Stimulated activated CD8-positive, alpha-beta memory T cell treated with anti-CD3 and anti-CD28 coated beads, Interleukin-4, amount 100 ng/mL, for 24 hours (primary cell): ENCODE measurements at places on chromosomes 3 and 15.

GRCh38 chr3:139307072-139307491 is 36.7 kb upstream of the MRPS22 start:
- DNase-seq = no peak

GRCh38 chr3:123525433-123525832 is 59.4 kb downstream of the HACD2 start:
- DNase-seq = no peak

GRCh38 chr3:14451844-14452739 is 49.7 kb downstream of the SLC6A6 start:
- DNase-seq = no peak

- DNase-seq = no peak
Observed at GRCh38 chr3:99958222-99958912, 140.7 kb downstream of the CMSS1 start.

- no peak for DNase-seq
Observed at GRCh38 chr3:47008234-47008796, 28.8 kb downstream of the NBEAL2 start.

GRCh38 chr15:65059931-65060596 is 7.7 kb downstream of the RASL12 start:
- DNase-seq = no peak

DNA sequence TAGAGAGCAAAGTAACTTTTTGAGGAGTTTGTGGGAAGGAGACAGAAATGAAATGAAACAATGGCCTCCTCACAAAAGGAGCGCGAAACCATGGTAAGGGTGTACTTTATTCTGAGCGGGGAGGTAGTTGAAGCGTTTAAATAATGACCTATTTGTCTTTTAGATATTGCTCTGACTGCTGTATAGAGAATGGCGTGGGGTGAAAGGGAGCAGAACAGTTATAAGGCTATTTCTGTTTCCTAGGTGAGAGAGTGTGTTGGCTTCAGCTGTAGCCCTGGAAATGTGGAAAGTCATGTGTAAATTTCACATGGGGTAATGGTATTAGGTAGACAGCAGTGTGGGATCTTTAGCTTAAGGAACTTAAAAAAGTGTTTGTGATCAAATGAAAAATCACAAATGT is 54.9 kb downstream of the CNTN4 start:
- DNase-seq = no peak

DNA sequence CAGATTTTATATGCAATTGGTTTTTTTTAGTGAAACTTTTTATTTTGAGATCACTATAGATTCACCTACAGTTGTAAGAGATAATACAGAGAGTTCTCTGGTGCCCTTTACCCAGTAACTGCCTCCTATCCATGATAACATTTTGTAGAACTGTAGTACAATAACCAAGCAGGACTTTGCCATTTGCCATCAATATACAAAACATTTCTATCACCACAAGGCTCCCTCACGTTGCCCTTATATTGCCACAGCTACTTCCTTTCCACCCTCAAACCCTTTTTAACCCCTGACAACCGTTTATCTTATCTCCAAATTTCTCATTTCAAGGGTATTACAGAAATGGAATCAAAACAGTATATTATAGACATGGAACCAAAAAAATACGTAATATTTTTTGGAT is 130.7 kb upstream of the GOLGA6L4 start:
- no peak for DNase-seq

- no peak for DNase-seq
Observed at GRCh38 chr3:25589783-25590258, 74.9 kb downstream of the TOP2B start.

- no peak for DNase-seq
Observed at GRCh38 chr15:99421172-99421656, 144.6 kb upstream of the MEF2A start.

- DNase-seq = no peak
Observed at GRCh38 chr3:36149447-36149865, 230.8 kb upstream of the STAC start.

- no peak for DNase-seq
Observed at GRCh38 chr3:135788146-135788545, 177.4 kb upstream of the PPP2R3A start.

DNA sequence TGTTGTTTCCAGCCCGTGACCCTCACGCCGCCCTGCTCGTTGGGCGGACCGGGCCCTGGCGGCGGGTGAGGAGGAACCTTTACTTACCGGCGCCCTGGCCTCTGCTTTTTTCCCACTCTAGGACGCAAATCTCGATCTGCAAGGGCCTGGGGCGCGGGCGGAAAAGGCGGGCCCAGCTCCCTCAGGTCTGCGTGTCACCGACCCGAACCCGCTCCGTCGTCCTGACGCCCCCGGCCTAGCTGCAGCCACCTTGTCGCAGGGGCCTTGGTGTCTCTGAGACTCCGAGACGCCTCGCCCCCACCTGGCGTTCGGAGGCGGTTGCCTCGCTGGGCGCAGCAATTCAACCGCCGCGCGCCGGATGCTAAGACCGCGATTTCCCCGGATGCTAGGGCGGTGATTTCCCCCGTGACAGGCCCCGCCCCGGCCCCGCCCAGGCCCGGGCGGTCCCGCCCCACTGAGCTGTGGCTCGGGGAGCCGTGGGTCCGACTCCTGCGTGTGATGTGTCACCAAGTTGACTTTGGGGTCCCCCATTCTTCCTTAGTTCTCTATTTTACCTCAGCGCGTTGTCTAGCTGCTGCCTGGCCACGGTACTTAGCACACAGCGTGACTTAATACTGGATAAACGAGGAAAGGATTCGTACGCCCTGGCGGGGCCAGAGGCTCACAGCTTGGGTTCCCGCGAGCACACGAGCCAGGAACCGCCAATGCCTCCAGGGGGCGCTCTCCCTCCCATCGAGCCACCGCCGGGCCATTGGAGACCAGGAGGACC is at the start of gene RPL39L:
RPL39L (minus strand) TSS at position 371 of the 769 bp plus-strand sequence. CDS start 18,196 bp downstream, outside the sequence.
- DNase-seq = peak; percentile 88

- no peak for DNase-seq
Observed at GRCh38 chr3:171832989-171833388, 10.2 kb upstream of the TMEM212 start.

- no peak for DNase-seq
Observed at GRCh38 chr15:101491734-101492640, 2.5 kb upstream of the PCSK6 start.

GRCh38 chr3:114405202-114405990 is 111.6 kb downstream of the TIGIT start:
- no peak for DNase-seq
